ENCODE measurements at places on chromosomes 2 and 18. TPM values are rescaled to one million over a fixed set of nuclear protein-coding genes. Genes with fewer than 3 reads are reported as not detected.

The OTOS gene
- 0.43 TPM for polyA plus RNA-seq

The CDH2 gene
- 85.2 TPM for polyA plus RNA-seq

DNA sequence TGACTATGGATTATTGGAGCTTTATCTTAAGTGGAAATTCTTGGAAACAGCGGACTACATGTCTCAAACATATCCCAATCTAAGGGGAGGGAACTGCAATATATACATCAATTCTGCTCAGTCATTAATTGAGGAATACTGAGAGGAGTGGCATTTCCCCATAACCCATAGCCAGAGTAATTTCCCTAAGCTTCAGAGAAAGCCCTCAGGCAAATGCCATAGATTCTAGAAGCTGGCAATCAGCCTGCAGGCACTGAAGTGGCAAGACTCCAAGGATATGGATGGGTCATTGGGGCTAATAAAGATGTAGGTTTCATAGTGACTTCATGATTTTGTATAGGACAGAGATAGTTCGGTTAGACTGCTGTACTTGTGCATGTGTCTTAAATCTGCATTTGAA, 1960.5 kb upstream of the PIK3C3 start:
- DNase-seq: no peak

- no peak for DNase-seq
These were observed 117.8 kb downstream of the WDSUB1 start for GRCh38 chr2:159168707-159169106.

GRCh38 chr2:8132879-8133278, 549.0 kb upstream of the ID2 start:
- DNase-seq: no peak

GRCh38 chr2:235640377-235640776, 146.5 kb downstream of the AGAP1 start:
- DNase-seq: no peak

DNA sequence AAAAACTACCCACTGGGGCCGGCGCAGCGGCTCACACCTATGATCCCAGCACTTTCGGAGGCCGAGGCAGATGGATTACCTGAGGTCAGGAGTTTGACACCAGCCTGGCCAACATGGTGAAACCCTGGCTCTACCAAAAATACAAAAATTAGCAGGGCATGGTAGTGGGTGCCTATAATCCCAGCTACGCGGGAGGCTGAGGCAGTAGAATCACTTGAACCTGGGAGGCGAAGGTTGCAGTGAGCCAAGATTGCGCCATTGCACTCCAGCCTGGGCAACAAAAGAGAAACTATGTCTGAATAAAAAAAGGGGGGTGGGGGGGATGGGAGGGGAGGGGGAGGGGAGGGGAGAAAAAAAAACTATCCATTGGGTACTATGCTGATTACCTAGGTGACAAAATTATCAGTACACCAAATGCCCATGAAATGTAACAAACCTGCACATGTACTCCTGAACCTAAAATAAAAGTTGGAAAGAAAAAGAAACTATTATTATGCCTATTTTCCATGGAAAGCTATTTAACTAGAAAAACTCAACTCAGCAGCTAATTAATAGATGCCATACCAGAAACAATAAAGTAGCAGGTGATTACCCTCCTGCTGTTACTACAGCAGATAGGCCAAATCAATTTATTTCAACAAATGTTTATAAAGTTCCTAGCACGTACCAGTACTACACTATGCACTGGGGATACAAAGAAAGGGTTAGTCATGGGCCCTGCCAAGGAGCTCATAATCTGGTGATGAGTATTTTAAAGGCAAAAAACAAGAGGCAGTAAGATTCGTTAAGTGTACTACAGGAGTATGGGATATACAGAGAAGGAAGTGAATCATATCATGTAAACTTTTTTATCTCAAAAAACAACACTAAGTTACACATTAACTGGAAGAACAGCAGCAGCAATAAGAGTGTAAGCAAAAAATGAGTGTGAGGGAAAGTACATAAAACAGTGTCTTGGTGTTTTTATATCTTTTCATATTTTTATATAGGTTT, 112.8 kb upstream of the SLC39A10 start:
- no peak for DNase-seq
